ENCODE measurements at places on chromosomes 4 and X.
A peak's percentile ranks its signal among the peaks of the same experiment; 100 is the strongest.

DNA sequence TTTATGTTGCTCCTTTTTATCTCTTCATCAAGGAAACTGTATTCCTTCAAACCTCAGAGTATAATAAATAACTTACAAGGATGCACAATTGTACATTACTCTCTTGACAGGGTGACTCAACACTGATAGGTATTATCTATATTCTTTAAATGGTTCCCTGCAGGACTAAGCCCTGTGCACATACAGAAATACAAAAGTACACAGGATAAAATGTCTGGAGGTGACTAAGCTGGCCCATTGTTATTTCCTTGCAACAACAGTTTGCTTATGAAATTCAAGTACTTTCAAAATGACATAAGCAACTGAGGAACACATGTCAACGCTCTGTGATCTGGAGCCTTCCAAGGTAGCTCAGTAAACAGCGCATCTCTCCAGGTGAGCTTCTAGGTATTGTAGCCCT lies 83.8 kb upstream of the RPL34 start:
- DNase-seq: no peak

GRCh38 chr4:26028793-26029567 lies 115.0 kb downstream of the SMIM20 start:
- DNase-seq: peak; percentile 61

DNA sequence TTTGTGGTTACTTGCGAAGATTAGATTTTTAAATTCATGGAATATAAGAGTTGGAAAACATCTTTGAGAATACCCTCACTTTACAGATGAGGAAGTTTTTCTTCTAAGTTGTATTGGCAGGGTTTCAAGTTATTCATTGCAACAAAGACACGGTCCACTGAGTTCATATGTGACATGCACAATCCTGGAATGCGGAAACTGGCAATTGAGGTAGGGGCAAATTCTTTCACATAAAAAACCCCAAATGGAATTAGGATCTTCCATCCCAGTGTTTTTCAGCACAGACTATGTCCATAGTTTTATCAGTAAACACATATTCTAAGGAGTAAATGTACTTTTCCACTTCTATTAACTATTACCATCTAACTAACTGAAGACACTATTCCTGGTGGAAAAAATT lies 81.8 kb upstream of the NAP1L5 start:
- peak; percentile 56 for DNase-seq

GRCh38 chr4:53589511-53589910 lies 1.8 kb downstream of the LNX1 start:
- DNase-seq: peak; percentile 46

- no peak for DNase-seq
Measured at GRCh38 chrX:112085149-112085548, 2.6 kb upstream of the TRPC5 start.

DNA sequence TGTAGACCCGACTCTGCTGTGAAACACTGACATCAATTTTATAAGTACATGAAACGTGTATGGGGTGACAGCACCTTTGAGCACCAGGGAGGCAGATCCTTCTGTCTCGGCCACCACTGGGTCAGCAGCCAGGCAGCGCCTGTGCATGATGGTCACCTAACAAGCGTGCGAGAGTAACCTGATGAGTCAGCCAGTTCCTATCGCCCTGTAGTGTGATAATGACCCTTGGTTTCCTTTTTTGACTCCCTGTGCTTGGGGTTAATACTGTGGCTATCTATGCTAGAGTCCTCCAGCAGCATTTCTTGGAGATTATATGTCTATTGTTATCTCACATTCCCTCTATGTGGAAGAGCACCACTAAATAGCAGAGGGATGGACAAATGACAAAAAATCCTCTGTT lies 101.6 kb downstream of the NPNT start:
- no peak for DNase-seq

DNA sequence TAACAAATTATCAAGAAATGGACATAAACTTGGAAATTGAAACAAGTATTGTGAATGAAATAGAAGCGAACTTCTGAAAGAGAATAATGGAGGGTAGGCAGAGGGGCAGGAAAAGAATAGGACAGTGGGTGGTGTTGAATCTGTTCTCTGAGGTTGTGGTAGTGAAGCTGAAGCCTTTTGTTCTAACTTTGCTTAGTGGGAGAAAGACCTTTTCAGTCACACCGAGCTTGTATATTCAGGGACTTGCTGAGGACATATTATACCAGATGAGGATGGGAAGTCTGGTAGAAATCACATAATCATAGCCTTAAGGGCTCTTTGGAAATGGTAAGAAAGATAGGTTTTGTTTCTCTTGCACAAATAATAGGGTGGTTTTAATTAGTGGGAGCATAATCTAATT lies 115.4 kb upstream of the NDST4 start:
- no peak for DNase-seq

GRCh38 chr4:108943976-108944591 lies 181.2 kb upstream of the ETNPPL start:
- peak; percentile 9 for DNase-seq

DNA sequence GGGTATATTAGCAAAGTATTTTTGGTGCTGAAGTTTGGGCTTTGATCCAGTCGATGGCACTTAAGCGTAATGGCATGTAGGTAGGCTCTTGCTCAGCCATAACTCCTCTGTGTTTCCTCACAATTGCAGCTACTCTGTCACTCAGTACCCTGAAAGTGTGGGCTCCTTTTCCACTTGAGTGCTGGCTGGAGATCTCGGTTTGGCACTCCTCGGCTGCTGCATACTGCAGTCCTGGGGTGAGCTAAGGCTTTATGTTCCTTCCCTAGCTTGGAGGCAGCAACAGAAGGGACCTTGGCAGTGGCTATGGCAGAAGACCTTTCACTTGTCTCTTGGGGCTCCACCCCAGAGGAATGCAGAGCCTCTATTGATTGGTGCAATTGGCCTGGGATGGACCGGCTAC lies 106.7 kb upstream of the GRXCR1 start:
- DNase-seq: no peak

- DNase-seq: no peak
Measured at GRCh38 chr4:141635736-141636081, 674 bp upstream of the IL15 start.

GRCh38 chr4:102546635-102547034 lies 45.5 kb downstream of the NFKB1 start:
- no peak for DNase-seq
